ENCODE measurements at places on chromosomes 2 and 18.

- DNase-seq: no peak
Measured at GRCh38 chr2:96259497-96259921, 6.3 kb downstream of the TMEM127 start.

DNA sequence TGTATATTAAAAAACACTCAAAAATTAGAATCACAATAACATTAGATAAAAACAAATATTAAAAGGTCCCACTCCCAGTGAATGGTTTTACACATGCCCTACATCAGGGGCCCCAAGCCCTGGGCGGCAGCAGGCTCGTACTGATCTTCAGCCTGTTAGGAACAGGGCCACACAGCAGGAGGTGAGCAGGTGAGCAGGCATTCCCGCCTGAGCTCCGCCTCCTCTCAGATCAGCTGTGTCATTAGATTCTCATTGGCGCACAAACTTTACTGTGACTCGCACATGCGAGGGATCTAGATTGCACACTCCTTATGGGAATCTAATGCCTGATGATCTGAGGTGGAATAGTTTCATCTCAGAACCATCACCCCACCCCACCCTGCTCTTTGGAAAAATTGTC lies 74.2 kb downstream of the MBD2 start:
- no peak for DNase-seq

- no peak for DNase-seq
Measured at GRCh38 chr18:46485675-46486194, 171.3 kb downstream of the LOXHD1 start.

DNA sequence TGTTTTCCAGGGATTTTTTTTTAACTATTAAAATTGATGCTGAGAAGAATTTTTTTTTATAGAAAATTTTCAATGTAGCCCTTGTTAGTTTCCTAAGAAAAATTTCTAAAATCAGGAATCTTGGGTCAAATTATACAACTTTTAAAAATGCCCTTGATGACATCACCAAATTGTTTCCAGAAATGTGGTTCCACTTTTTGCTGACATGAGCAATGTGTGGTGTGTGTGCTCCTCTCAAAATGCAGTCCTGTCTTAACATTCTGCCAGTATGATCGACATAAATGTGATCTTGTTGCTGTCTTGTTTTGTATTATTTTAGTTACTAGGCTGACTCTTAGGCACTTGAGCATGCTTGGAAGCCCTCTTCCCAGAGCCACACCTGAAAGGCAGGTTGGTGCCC lies 89.7 kb upstream of the ST6GAL2 start:
- no peak for DNase-seq

DNA sequence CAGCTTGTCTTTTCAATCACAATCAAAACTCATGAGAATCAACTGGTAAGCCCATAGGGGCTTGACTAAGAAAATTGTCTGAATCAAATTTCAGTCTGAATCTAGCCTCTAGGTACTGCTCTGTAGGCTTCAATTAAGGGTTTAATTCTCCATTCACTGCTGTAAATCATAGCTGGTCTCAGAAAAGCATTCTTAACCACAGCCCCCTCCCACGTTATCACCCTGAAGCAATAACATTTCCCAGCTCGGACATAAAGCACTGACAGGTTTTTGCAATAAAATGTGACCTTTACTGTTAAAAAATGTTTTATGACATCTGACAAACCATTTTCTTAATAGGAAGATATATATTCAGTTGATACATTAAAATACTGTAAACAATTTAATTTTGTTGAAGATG lies 55.0 kb downstream of the LRP1B start:
- DNase-seq: no peak

GRCh38 chr2:10172033-10172871 lies 49.7 kb downstream of the RRM2 start:
- no peak for DNase-seq

DNA sequence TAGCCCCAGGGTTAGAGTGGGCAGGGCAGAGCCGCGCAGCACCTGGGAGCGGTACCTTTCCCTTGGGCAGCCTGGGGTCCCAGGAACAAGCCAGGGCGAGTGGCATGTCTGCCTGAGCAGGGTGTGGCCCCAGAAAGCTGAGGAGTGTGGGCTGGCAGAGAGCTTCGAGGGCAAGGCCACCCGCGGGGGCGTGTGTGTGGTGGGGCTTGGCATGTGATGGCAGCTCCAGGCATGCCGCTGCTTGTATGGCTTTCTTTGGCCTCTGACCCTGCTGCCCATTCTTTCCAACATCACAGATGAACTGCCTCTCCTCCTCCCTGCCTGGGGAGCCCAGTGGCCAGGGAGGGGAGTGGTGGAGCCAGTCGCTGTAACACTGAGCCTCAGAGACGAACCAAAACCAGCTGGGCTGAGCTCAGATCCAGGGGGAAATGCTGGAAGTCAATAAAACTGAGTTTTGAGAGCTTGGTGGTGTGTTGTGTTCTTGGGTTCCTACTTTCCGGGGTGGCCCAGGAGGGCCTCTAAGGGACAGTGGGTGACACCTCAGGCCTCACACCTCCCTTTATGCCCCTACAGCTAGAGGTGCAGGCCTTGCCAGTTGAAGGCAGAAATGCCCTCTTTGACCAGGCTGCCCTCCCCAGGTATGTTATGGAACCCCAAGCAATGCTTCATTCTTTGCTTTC lies 7.4 kb downstream of the DNAJB2 start:
- DNase-seq: no peak

DNA sequence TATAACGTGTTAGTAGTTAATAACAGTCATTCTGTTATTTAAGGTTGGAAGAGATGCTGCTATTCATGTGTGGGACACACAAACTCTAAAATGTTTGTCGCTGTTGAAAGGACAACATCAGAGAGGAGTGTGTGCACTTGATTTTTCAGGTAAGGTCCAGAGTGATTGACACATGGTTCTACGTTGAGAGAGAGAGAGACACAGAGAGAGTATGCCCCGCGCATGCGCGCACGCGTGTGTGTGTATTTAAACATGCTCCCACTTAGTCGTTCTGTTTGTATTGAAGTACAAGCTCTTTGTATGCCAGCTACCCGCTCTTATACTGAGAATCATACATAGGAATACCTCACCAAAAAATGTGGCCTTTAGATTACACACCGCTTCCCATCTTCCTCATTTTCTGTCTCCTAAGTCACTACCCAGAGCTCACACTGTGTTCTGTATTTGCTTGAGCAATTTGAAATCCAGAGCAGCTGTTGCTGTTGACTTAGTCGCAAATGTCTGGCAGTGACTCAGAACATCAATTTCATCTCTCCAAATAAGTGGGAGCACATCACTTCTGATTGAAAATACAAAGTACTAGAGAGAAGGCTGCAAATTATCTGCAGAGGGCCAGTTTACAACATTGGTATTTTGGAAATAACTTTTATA lies 148.1 kb downstream of the EML6 start:
- peak; percentile 5 for DNase-seq

- DNase-seq: no peak
Measured at GRCh38 chr2:161796192-161796591, 172.0 kb downstream of the SLC4A10 start.

DNA sequence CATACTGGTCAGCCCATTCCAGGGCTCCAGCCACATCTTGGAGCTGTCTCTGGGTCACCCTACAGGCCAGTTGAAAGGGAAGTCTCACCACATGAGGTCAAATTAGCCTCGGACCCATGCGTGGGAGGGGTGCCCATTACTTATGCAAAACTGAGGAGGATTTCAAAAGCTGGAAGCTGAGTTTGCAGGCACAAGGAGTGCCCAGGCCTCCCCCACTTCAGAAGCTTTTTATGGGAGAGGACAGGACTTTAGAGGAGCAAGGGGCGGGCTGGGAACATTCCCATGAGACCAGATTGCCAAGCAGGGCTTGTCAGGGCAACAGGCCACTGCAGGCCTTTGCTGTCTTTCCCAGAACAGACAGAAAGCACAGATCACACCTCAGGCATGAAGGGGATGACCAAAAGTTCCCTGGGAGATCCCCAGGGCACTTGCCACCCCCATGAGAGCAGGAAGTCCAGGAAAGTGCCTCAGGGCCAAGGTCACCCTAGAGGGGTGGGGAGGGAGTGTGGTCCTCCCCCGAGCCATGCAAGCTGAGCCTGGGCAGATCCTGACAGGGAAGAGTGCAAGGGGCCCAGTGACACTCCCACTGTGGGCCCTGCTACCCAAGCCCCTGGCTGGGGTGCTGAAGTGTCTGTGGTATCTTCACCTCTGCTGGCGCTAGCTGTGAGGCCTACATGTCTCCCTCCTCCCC lies 267.7 kb downstream of the BCL11A start:
- peak; percentile 27 for DNase-seq

Data from inflammatory macrophage treated with lipopolysaccharide for 4 hours (primary cell).